ENCODE measurements at places on chromosomes 7 and 10.

GRCh38 chr10:6678211-6678803 is 98.2 kb upstream of the PRKCQ start:
- DNase-seq, result no peak

- peak; percentile 80 for DNase-seq
These were observed 28.1 kb upstream of the RPA3 start for GRCh38 chr7:7746458-7746857.

- DNase-seq, result peak; percentile 69
These were observed 21.6 kb upstream of the KLF6 start for GRCh38 chr10:3806603-3807002.

GRCh38 chr10:62352356-62352970 is 21.7 kb upstream of the ZNF365 start:
- no peak for DNase-seq

DNA sequence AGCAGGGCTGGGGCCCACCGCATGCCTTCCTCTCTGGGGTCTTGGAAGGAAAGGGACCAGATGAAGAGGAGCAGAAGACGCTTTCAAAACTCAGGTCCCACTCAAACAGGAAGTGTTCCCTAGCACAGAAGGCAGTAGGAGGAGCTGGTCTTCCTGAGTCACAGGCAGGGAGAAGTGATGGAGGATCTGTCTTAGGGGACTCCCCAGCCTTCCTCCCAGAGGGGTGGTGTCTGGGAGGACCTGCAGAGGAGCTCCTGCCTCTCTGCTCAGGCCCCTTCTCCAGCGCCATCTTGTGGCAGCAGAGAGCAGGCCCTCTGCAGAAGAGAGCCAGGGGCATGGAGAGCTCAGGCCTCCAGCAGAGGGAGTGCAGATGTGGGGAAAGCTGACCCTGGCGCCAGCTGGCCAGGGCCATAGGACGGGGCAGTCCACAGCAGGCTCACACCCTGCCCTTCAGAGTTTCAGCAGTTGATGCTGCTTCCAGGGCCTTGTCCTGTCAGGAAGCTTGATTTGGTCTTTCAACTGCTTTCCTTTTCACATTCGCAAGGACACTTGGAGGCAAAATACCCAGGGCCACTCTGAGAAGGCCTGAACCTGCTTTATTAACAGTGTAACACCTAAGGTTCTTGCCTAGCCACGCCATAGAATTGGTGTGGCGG is 62.2 kb upstream of the TARP start:
- DNase-seq, result peak; percentile 86

- DNase-seq, result peak; percentile 32
These were observed 3.0 kb upstream of the WASL start for GRCh38 chr7:123751821-123752220.

Data from NCI-H69 (cell line).